Skin of body (tissue), 3 donors: ENCODE measurements at places on chromosomes 5 and 9. TPM values are rescaled to one million over a fixed set of nuclear protein-coding genes. Genes with fewer than 3 reads are reported as not detected.

DNA sequence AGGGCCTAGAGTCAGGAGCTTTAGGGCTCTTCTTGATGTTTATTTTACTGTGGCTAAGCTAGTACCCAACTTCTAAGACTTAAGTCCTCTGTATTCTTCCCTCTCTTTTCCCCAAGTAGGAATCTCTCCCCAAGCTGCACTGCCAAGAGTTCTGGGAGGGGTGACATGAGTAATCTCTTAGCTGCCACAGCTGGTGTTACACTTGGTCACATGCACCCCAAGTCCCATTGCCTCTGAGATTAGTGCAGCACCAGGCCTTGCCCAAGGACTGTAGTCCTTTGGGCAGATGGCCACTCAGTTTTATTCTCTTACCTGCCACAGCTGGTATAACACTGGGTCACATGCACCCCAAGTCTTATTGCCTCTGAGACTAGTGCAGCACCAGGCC, 114.7 kb upstream of the RIOK2 start:
- no peak for DNase-seq

DNA sequence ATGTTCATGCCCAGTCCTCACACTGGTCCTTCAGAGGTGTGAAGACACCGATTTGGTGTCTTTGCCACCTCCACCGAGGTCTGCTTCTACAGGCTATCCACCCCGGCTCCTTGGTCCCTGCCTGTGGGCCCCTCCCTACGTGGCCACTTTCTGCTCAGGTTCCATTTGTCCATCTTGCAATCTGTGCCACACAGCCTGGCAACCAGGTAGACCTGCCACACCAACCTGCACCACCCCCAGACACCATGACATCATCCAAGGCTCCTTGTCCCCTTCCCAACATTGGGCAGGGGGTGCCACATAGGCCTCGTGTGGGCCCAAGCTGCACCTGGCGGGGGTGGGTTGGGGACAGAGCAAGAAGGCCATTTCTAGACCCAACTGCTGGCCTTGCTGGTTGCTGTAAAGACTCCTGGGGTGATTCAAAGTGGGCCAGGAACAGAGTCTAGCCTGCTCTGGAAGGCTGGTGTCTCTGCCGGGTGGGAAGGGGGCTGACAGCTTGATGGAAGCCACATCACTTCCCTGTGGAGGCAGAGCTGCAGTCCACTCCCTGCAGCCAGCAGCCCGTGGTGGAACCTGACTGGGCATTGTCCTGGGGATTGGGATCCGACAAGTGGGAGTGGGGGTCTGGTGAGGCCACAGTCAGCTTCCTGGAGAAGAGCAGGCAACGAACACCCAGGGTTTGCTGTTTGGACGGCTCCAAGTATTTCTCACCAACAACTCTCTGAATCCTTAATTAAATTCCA, 65.8 kb upstream of the SLC25A51 start:
- DNase-seq = no peak

- no peak for DNase-seq
Observed at GRCh38 chr5:109350537-109351270, 59.1 kb downstream of the PJA2 start.

SPINK5 gene
- 122 TPM for total RNA-seq
